ENCODE measurements at places on chromosomes 12 and 14.

DNA sequence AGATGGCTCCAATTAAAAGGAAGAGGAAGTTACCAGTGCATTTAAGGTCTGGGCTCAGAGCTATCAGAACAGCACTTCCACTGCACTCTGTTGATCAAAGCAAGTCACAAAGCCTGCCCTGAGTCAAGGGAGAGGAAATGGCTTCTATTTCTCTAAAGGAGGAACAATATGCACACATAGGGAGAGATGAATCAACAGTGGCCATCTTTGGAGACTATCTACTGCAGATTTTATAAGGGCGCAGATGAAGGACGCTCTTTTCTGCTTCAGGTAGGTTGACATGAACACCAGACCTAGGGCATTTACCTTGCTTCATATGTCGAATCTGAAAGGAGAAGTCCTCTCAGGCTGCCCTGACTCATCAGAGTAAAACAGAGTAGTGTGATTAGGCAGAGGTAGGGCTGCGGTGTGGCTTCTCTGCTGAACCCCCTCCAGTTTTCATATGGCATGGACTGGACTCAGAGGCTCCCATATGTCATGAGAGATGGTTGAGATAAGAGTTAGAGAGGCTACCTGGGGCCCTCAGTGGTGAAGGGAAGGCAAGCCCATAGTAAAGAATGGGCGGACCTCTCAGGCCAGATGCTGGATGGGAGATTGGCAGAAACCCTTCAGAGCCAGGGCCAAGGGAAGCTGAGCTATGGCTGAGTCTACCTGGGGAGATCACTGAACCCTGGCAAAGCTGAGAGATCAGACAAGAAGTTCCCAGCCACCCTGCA is 84.4 kb downstream of the ARF6 start:
- no peak for DNase-seq

DNA sequence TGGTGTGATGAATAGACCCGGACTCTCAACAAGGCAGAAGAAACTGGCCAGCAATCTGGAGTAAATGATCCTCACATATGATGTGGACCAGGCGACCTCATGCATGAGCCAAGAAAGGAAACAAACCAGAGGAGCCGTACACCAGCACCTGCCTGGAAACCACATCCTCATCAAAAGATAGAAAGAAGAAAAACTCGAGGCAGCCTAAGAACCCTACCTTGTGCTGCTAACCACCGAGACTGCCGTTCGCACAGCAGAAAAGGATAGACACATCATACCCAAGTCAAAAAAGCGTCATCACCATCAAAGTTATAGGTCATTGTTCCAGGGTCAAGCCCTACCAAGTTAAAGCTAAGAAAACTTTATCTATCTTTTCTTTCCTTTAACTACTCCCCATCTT is 66.7 kb downstream of the RESF1 start:
- no peak for DNase-seq

DNA sequence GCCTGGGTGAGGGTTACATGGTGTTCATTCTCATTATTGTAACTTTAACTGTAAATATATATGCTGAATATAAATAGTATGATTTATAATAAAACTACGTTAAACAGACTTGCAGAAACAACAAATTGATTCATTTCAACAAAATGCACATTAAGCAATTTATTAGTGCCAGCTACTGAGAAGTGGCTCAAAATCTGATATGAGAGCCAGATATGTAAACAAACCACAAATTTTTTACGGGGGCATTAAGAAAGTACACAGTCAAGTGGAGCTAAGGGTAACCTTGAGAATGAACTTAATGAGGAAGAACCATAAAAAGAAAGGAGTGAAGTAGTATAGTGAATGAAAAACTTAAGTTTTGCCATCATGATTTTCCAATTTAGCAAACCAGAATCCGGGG is 40.3 kb downstream of the CEP128 start:
- DNase-seq: no peak

GRCh38 chr14:28059254-28059653 is 707.3 kb upstream of the FOXG1 start:
- DNase-seq: no peak

GRCh38 chr12:121628037-121628436 is 1.7 kb downstream of the ORAI1 start:
- no peak for DNase-seq

GRCh38 chr14:91919814-91920213 is 27.7 kb downstream of the FBLN5 start:
- no peak for DNase-seq

GRCh38 chr12:53222806-53223261 is 9.2 kb downstream of the RARG start:
- DNase-seq: no peak

- no peak for DNase-seq
Measured at GRCh38 chr12:131917711-131918306, 11.3 kb upstream of the PUS1 start.

- DNase-seq: no peak
Measured at GRCh38 chr12:85836197-85837090, at the start of gene RASSF9. TSS of gene RASSF9 (minus strand) at chr12:85836409. CDS start at chr12:85836201, 208 bp downstream.

GRCh38 chr12:96401076-96401871 is 1.0 kb upstream of the CDK17 start:
- DNase-seq: no peak

DNA sequence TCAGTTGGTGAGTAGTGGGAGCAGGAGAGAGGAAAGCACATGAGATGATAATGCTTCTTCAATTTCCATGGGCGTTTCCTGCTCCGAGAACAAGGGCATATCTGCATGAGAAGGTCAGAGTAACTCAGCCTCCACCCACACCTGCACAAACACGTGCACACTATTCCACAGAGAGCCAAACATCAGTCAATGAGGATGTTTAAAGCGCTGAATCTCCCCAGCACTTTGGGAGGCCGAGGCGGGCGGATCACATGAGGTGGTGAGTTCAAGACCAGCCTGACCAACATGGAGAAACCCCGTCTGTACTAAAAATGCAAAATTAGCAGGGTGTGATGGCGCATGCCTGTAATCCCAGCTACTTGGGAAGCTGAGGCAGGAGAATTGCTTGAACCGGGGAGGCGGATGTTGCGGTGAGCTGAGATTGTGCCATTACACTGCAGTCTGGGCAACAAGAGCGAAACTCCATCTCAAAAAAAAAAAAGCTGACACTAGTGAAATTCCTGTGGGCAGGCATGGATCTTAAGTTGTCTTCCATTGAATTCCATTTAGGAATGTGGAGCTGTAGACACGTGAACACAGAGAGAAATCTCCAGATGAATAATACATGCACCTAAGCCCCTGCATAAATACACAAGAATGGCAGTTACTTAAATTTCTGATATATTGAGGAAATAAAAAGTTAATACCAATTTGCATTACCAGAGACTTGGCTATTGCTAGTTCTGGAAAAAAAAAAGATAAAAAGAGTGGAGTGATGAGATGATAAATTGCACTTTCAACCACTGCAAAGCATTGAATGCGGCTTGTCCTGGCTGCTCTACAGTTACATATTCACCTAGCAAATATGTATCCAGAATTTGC is 1097.4 kb upstream of the TMEM132C start:
- DNase-seq: no peak

GRCh38 chr12:101850199-101850598 is 19.4 kb upstream of the GNPTAB start:
- DNase-seq: no peak

- no peak for DNase-seq
Measured at GRCh38 chr14:77343662-77344061, 22.8 kb downstream of the GSTZ1 start.

GRCh38 chr14:75126121-75126544 is 715 bp downstream of the NEK9 start:
- DNase-seq: no peak

GRCh38 chr14:73168691-73169090 is 32.4 kb downstream of the PSEN1 start:
- no peak for DNase-seq

DNA sequence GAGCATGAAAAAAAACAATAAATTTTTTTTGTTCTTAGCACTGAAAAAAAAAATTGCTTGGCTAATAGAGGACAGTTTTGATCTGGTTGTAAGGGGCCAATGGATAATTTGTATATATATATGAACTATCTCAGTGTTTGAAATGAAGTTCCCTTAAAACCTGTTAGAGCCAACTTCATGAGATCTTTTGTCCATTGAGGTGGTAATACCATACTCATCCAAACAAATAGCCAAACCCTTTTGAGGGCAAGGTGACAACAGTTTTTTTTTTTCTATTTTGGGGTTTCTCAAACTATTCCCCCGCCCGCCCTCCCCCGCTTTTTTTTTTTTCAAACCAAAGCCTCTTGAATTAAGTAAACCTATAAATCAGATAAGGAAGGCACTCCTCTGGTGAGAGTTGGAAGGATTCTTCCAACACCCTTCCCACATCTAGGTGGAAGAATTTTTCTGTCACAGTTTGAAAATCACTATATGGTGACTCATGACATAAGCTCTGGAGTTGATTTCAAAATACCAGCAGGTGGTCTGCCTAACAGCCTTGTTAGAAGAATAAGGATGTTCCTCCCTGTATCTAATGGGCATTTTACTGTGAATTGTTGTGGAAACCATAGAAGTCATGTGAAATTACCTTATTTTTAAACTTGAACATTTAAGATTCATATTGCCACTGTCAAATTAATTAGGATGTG is 10.2 kb downstream of the ARHGAP5 start:
- no peak for DNase-seq

DNA sequence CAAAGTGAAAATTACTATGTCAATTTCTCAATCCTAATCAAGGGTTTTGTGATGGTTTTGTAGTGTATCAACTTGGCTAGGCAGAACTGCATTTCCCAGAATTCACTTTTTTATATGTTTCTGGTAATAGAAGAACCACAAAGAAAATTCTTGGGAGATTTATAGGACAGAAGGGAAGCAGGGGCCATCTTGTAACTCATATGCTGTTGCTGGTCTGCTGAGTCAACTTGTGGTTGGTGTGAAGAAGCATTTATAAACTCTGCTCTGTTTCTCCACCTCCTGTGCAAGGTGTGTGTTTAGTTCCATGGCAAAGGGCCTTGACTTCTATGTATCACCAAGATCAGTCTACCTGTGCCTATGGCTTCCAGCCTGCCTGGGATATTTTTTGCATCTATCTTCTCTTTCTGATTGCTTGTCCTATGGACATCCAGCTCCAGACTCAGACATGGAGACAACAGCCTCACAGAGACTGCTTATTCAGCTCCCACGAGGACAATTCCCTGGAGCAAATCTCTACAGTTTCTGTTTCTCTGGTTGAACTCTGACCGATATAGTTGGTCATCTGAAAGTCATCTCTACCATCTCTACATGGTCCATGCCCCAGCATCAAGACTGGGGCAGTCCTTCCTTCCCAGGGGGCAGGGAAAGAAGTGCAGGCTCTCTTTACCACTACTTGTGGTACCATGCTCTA is 364.3 kb upstream of the DDHD1 start:
- DNase-seq: no peak

GRCh38 chr14:72685456-72685855 is 208.4 kb downstream of the DPF3 start:
- DNase-seq: no peak

DNA sequence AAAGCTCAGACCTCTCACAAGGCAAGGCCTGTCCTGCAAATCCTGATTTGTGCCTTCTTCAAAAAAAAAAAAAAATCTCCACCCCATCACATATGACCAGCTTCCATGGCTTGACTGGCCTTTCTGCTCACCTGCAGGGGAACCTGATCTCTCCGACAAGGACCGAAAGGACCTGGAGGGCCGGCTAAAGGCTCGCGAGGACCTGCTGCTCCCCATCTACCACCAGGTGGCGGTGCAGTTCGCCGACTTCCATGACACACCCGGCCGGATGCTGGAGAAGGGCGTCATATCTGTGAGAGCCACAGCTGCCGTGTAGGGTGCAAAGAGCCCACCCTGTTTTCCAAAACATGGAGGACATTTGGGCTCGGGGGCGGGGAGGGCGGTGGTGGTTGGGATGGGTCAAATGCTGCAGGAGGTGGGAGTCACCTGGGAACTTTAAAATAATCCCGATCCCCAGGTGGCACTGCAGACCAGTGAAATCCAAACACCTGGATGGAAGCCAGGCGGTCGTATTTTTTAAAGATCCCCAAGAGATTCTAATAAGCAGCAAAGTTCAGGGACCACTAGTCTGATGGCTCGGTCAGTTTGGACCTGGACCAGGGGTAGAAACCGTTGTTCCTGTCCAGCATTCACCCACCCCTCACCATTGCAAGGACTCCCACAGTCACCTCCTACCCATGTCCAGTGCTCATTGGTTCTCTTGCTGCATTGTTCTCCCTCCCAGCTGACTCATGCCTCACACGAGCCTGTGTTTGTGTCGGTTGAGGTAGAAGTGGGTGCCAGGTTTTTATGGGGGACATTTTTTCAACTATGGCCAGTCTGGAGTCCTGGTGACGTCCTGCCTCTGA is 44.8 kb downstream of the FOXN4 start:
- DNase-seq: no peak

- no peak for DNase-seq
Measured at GRCh38 chr12:52741375-52742195, 35.6 kb downstream of the KRT76 start.

DNA sequence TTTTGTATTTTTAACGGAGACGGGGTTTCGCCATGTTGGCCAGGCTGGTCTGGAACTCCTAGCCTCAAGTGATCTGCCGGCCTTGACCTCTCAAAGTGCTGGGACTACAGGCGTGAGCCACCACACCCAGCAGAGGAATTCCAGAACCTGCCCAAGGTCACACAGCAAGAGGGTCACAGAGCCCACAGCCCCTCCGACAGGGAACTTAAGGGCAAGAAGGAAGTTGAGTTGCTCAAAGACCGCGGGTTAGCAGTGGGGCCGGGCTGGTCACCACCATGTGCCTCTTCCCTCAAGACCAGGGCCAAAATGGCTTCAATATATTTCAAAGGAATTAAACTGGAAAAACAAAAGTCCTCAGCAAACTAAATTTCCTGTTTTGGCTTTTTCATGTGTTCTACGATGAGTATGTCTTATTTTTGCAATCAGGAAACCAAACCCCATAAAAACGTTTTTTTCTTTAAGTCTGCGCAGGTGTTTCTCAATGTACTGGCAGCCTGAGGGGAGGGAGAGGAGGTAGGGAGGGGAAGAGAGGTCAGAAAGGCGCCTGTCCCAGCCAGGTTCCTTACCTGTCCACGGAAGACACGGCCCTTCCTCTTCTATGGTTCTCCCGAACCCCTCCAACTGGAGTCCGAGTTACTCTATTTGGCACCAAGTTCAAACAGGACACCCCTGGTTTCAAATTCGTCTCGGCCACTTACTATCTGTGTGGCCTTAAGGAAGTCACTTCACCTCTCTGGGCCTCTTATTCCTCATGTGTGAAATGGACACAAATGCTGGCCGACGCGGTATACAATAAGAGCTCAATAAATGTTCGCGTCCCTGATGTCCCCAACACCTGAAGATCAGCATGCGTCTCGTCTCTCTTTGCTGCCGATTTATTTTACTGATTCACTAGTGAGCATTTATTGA is 778 bp downstream of the SLC8B1 start:
- no peak for DNase-seq

- DNase-seq: no peak
Measured at GRCh38 chr14:105281371-105282097, 19.3 kb downstream of the BRF1 start.

GRCh38 chr12:123094349-123095077 is 56.4 kb downstream of the PITPNM2 start:
- DNase-seq: no peak

- no peak for DNase-seq
Measured at GRCh38 chr14:48665077-48665784, 920.9 kb downstream of the RPS29 start.

Data from cortex of kidney (tissue), 1 donor.